Epithelial cell of proximal tubule (primary cell): ENCODE measurements at places on chromosomes 5 and 9. TPM values are rescaled to one million over a fixed set of nuclear protein-coding genes. Genes with fewer than 3 reads are reported as not detected.

DNA sequence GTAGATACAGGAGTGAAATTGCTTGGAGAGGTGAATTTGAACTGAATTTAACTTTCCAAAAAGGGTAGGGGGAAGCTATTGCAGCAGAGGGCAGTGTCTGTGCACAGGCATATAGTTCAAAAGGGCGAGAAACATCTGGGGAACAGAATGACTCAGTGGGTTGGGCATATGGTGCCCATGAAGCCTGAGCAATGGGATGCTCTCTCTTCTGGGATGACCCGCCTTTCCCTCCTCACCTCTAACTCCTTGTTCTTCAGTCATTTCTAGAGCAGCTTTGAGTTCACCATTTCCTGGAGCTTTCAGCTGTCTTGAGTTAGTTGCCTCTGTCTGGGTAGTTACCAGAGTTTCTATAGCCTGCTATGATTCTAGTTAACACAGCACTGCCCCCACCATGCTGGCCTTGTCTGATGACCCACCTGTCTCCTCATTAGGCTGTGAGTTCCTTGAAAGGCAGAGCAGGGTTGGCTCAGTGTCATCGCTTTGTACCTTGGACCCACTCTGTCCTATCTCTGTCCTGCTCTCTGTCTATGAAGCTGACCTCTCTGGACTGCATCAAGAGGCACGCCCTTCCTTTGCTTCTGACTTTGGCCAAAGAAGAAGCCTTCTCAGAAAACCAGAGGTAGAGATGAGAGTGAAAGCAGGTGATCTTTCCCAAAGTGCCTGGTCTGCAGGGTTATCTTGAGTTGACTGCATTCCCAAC is 299.6 kb upstream of the KLF4 start:
- no peak for DNase-seq

GRCh38 chr5:67149951-67150523 is 46.6 kb downstream of the CD180 start:
- DNase-seq, result no peak

GRCh38 chr5:154844809-154845208 is 5.6 kb downstream of the FAXDC2 start:
- DNase-seq, result no peak

- no peak for DNase-seq
These were observed 904.3 kb upstream of the DMAC1 start for GRCh38 chr9:8703904-8704303.

DNA sequence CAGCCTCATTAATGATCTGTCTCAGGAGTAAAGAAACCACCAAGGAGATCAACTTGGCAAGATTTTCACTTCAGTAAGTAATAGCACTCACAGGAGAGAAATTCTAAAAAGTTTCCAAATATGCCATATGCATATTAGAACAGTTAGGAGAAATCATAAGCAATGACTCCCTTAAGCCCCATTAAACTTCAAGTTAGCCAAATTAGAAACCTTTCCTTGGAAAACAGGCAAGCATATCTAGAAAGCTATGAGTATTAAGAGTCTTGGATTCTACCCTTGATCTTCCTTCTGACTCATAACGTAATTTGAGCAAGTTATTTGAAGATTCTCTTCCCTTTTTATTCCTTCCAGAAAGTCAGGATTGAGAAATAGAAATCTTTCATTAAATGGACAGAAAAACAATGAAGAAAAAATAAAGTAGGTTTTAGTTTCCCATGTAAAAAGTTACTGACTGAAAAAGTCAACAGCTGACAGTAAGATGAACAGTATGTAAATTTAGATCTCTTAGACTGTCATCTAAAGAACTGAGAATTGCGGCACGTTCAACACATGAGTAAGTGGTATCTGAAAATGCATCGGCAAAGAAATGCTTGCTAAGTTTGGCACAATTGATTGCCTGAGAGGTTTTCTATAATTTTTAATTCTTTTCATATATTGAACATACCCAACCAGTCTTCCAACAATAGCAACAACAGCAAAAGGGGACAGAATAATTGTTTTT is 565.7 kb upstream of the FTMT start:
- DNase-seq, result no peak

GRCh38 chr9:86714999-86715398 is 232.3 kb downstream of the GAS1 start:
- no peak for DNase-seq

DNA sequence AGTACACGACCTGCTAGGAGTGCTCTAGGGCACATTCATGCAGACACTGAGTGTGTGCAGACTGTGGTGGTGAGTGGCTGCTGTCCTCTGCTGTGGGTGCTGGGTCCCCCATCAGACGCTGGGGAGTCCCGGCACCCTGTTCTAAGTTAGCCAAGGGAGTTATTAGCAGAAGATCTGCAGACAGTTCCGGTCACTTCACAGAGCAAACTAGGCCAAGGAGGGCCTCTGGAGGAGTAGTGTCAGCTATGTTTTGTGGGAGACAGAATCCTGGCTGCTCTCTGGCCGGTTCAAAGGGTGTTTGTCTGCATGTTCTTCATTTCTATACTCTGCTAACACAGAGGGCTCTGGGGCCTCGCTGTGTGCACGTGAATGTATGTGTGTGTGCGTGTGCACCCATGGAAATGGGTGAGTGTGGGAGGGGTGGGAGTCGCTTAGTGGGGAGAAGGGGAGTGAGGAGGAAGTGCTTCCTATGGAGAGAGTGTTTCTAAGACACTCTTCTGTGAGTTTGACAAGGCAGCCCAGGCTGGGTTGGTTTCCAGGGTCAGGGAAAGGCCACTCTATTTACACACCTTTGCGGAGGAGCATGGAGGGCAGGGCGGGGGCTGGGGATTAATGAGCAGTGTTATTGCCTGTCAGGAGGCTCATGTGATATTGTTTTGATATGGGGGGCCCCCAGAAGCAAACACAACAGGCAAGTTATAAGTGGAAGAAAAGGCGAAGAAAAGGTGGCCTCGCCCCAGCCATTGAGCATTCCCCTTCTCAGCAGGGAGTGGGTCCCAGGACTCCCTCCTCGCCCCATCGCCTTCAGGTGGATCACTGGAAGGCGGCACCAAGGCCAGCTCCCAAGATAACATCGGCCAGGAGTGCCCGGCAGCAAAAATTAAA is 68.9 kb downstream of the MACROH2A1 start:
- DNase-seq, result no peak

GRCh38 chr5:36734422-36734821 is 128.0 kb downstream of the SLC1A3 start:
- no peak for DNase-seq

GZMA gene
- total RNA-seq, result not detected in 2 replicates
